ENCODE measurements at places on chromosomes 2 and 18.

GRCh38 chr2:7084601-7085000 lies 167.4 kb downstream of the RNF144A start:
- no peak for DNase-seq

GRCh38 chr18:13676471-13676870 lies 49.9 kb downstream of the FAM210A start:
- DNase-seq = no peak

DNA sequence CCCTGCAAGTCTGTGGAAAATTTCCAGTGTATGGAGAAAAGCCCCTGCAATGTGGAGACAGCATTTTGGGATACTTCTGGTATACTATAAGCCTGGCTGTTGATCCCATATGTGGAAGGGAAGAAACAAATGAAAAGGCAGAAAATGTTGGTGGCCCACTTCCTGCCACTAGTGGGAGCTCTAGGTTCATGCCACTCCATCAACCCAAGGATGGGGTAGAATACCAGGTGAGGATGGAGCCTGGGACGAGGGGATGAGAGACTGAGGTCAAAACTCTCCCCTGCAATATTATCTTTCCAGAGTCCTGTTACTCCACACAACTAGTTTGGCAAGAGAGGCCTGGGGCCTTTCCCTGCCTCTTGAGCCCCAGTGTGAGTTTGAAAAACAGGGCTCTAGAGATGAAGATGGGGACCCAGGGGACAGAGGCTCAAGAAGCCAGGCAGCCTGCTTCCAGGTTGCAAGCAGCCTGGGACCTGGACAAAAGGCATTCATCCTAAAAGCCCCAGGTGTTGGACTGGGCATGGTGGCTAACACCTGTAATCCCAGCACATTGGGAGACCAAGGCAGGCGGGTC lies 31.9 kb downstream of the BMP10 start:
- peak; percentile 18 for DNase-seq

DNA sequence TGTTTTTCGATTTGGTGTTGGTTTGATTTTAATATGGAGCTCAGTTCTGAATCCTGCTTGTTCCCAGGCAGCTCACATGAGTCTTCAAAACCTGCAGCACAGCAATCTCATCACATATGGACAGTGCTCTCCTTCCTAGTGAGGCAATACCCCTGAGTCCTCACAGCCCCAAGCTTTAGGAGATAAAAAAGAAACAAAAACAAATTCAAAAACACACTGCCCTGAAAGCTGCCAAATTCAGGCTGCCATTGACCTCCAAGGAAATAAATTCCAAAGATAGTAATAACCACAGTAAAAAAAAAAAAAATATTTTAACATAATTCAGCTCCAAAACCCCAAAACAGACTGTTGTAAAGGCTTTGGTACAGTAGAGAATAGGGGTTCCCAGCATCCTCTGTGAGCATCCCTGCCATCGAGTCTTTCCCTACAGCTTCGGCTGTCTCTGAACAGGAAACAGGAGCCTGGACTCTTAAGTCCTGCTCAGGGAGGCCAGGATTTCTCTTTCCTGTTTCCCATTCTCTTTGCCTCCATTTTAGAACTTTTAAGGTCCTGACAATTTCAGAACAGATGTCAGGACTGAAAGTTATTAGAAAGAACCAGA lies 14.7 kb upstream of the SP3 start:
- no peak for DNase-seq

GRCh38 chr2:83459456-83459855 lies 999.6 kb downstream of the SUCLG1 start:
- no peak for DNase-seq

DNA sequence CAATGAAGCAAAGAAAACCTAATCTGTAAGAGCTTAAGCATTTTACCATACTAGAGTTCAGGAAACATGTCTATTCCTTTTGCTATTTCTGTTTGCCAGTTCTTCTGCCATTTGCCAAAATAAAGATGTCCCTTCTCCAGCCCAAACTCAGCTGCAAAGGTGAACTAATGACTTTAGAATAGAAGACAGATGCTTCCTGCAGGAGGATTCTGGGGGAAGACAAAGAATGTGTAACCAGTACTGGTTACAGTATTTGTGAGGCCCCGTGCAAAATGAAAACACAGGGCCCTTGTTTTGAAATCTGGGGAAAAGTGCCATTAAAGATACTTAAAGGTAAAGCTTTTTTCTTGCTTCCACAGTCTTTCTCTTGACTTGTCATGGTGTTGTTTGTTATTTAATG lies 34.3 kb upstream of the MTX2 start:
- DNase-seq = no peak

DNA sequence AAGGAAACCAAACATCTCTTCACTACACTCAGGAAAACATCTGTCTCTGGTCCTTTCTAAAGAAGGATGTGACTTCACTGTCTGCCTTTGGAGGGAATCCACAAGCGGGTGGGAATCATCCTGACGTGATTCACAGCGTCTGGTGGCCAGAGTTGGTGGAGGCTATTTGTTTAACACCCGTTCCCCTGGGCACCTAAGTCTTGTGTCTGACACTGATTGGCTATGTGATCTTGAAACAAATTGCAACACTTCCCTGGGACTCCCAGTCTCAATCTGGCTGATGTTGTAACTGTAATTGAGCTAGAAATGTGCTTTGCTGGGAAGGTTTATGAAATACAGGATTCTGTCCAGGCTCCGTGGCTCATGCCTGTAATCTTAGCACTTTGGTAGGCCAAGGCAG lies 28.8 kb upstream of the SIX3 start:
- no peak for DNase-seq

GRCh38 chr18:62745089-62745751 lies 29.9 kb downstream of the PHLPP1 start:
- no peak for DNase-seq

- DNase-seq = no peak
Measured at GRCh38 chr2:33292981-33293595, 183.4 kb upstream of the RASGRP3 start.

- no peak for DNase-seq
Measured at GRCh38 chr18:48203288-48203945, 205.8 kb downstream of the ZBTB7C start.

- no peak for DNase-seq
Measured at GRCh38 chr2:80364524-80365212, 60.1 kb upstream of the LRRTM1 start.

DNA sequence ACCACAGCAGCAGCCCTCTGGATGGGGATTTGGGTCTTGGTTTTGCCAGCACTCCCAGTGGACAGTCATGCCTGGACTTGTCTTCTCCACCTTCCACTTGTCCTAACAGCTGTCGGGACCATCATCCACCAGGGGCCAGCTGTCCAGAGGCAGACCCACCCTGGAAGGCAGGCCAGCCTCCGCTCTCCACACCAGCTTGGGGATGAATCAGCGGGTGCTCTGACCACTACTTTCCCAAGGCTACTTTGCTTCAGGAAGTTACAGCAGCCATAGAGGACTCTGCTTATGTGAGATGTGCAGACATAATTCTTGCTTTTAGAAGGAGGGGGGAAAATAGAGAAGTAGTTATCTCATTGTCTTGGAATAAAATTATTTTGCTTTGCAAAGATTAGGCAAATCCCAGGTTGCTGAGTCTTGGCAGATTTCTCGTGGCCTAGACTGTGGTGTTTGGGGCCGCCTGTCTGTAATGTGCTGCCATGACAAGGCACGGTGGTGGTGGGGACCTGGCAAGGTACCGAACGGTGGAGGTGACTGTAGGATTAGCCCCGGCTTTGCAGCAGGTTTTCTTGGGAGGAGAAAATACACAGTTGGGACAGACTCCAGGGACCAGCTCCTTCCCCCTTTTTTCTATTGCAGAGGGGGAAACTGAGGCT lies 148.7 kb downstream of the AGAP1 start:
- DNase-seq = no peak

GRCh38 chr2:58065248-58065647 lies 18.6 kb downstream of the VRK2 start:
- no peak for DNase-seq

DNA sequence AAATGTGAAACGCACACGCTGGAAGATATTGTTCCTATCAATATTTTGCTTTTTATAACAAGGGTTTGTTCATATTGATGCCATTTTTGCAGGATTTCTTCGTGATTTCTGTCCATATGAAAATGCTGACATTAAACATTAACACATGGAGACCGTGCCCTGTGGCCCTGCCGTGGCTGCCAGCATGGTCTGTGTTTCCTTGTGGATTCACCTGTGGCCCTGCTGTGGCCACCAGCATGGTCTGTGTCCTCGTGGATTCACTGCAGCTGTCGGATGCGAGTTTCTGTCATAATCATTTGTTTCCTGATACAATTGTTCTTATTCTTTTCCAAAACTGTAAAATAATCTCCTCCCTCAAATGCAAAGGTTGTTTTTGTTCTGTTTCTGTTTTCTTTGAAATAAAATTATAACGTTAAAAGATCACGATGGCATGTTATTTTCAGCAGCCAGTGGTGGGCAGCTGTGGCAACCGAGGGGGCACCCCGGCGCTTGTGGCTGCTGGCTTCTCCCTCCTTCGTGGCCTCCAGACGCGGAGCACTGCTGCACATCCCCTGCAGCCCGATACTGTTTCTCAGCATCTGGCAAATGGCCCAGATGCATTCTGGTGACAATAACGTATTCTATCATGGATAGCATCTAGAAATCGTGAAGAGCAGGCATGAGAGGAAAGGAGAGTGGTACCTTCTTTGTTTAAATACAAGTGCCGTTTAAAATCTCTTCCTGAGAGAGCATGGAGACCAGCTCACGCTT lies 143.5 kb downstream of the PTGR3 start:
- no peak for DNase-seq

DNA sequence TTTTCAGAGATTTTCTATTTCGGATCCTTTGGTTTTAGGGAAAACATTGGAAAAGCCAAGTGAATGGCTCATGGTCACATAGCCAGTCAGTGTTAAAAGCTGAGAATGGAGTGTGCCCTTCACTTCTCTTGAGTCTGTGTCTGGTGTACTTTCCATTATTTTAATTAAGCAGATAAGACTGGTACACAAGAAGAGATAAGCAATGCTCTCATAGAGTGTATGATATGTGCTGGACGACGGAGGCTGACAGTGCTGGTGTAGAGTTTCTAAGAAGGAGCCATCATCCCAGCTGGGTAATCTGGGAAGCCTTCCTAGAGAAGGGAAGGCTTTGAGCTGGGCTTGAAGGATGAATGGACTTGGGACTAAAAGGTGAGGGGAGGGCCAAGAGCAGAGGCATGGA lies 93.3 kb downstream of the SPTBN1 start:
- no peak for DNase-seq

DNA sequence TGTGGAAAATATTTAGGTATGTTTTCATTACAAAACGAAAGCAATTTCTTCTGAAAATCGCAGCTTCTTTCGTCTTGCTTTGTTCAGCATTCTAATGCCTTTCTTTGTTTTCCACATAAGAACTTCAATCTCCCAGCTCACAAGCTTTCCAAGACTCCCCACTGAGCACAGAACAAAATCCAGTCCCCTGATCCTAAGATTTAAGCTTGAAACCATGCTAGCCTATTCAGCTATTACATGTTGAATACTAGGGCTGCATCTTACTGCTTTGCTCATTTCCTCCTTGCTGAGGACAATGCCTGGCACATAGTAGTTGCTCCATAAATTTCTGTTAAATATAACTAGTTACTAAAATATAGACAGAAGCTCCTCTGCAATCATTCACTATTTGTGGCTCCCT lies 160.6 kb downstream of the GALNT3 start:
- DNase-seq = no peak

DNA sequence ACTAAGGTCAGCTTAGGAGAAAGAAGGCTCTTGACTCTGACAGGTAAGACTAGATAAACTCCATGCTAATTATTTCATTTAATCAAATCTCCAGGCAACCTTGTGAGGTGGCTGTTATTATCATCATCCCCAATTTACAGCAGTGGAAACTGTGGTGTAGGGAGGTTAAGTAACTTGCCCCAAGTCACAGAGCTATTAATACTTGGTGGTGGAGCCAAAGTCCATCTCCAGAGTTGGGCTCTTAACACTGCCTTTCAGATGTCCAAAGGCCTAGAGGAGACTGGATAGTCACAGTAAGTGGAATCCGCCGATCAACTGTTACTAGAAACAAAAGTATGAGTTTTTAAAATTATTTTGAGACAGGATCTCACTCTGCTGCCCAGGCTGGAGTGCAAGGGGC lies 46.6 kb upstream of the SP3 start:
- DNase-seq = no peak

- no peak for DNase-seq
Measured at GRCh38 chr18:8707556-8708300, 2.4 kb downstream of the MTCL1 start.

- no peak for DNase-seq
Measured at GRCh38 chr2:209496586-209496982, 72.7 kb downstream of the MAP2 start.

DNA sequence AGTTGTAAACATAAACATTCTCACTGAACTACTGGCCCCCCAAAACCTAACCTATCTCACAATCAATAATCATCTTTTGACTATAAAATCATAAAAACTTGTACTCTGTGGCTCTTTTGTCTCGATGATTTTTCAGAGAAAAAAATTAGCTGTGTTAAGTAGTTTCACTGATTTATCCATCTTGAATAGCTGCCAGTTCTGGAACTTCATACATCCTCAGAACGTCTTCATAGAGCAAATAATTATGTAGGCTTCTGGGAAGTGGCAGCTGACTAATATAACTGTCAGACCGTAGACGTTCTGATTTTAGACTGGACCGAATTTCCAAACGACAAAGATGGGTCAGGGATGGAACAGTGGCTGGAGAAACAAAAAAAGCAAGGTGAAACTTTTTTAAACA lies 97.3 kb upstream of the CHAC2 start:
- DNase-seq = no peak

GRCh38 chr2:137435162-137435561 lies 529.1 kb upstream of the HNMT start:
- no peak for DNase-seq

DNA sequence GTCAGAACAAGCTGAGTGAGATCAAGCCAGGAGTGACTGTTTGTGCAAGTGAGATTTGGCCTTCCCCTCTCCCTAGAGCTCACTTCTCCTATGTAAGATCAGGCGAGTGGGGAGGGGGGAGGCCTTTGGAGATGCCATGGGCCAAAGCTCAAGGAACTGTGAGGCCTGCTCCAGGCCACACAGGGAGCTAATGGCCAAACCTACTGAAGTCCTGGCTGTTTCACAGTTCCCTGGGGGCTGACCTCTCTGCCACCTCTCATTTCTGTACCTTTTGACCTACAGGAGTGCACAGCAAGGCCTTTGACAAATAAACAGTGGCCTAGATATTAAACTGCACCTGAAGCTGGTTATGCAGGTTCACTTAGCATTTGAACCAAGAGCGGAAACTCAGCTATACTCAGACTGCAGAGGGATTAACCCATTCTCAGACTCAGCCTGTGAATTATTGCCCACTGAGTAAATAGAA lies 235.0 kb upstream of the NT5C1B start:
- no peak for DNase-seq

Data from activated naive CD4-positive, alpha-beta T cell treated with Interleukin-2 at 50 U/mL for 16 hours (primary cell).